ENCODE measurements at places on chromosomes 2 and 18.

DNA sequence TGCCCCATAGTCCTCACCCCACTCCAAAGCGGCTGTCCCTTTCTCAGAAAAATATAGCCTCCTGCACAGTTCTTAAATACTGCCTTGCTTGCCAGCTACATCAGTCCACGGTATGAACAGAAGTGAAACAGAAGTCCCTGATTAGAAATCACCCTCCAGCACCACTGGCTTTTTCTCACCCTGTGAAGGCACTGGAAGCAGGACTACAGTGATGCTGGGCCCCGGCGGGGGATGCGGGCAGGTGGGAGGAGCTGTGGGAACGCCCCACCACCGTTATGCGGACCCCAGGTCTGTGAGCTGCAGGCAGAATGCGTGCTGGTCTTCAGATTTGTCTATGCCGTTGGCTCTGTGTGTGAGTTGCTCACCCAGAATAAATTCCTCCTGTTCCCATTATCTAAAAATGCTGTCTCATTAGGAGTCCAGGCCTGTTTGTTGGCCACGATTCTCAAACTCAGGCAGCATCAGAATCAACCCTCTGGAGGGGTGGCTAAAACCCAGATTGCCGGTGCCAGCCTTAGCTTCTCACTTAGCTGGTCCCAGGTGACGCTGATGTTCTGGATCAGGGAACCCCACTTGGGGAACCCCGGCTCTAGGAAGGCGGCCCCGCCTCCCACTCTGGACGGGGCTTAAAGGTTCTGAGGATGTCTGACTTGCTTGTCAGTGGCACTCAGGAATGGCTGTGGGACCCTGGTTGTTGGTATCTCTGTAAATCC is 224.8 kb upstream of the PXDN start:
- no peak for DNase-seq

DNA sequence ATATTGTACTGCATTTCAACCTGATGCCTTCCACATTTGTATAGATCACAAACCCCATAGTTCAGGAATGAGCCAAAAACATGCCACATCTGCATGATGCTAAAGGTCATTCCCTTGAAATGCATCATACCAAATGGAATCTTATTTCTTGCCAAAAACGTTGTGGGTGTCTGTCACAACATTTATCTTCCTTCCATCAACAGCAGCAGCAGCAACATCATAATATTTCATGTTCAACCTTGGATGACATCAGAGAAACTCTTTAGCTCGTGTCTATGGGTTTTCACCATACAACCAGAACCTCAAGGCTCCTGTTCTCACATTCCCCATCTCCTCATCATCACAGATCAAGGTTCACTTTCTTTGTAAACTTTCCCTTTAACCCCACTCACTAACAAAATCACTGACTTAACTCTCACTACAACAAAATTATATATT is 221.3 kb upstream of the CTAGE1 start:
- DNase-seq: no peak

GRCh38 chr2:216849987-216850386 is 9.9 kb downstream of the TNP1 start:
- DNase-seq: no peak

- no peak for DNase-seq
These were observed 49.6 kb downstream of the CRIM1 start for GRCh38 chr2:36405183-36405582.

Data from NCI-H510A treated with DMSO at 0.1 percent for 48 hours (cell line).